ENCODE measurements at places on chromosomes 5 and 9.

GRCh38 chr5:23991406-23991805 lies 484.0 kb downstream of the PRDM9 start:
- no peak for DNase-seq

- DNase-seq, result no peak
Measured at GRCh38 chr9:114906922-114907571, 23.3 kb downstream of the TNFSF8 start.

DNA sequence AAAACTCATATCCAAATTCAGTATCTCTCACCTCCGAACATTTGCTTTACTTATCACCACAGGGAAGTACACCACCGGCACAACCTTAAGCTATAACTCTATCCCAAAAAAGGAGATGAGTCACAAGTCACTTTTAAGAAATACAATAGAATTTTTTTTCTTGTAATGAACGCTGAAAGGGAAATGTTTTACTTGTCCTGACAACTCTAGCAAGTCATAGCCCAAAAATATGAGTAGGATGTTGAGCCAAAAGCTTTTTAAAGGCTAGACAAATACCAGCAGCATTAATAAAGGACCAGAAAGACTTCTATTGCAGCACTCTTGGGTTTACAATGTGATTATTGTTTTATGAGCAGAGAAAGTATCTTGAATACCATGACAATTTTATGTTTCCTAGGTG lies 147.3 kb upstream of the FST start:
- DNase-seq, result no peak

DNA sequence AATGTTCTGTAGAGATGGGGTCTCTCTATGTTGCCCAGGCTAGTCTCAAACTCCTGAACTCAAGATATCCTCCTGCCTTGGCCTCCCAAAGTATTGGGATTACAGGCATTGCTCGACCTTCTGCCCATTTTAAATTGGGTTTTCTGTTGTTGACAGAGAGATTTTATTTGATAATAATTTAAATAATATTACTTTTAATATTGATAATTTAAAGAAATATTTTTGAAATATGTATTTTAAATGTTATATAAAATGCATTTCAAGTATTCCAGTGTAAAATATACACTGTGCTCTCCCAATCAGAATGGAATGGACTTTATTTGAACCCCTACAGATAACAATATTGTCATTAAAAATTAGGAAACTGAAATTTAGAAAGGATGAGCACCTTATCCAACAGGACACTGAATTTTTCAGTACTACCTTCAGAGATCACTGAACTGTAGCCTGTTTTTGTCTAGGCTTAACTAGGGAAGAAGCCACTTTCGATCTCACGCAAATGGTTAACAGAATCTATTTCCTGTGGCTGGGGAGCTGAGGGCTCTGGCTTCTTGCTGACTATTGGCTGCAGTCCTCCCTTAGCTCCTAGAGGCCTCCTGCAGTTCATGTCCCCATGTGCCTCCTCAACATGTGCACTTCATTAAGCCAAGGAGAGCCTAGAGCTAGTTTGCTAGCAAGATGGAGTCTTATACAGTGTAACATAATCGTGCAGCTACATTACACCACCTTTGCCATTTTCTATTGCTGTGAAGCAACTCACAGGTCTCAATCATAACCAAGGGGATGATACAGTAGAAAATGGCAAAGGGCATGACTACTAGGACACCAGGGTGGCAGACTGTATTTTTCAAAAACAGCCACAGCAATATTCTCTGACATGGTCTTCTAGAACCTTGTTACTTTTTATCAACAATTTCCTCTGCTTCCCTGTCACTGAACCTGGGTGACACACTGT lies 150.0 kb downstream of the CDC42SE2 start:
- no peak for DNase-seq

GRCh38 chr5:82246960-82247574 lies 31.1 kb downstream of the RPS23 start:
- DNase-seq, result no peak

GRCh38 chr9:128927731-128928411 lies 7.1 kb downstream of the PHYHD1 start:
- DNase-seq, result peak; percentile 32

GRCh38 chr5:26390608-26391007 lies 647.8 kb downstream of the CDH9 start:
- no peak for DNase-seq

GRCh38 chr5:171207256-171207847 lies 101.7 kb upstream of the TLX3 start:
- DNase-seq, result no peak

- no peak for DNase-seq
Measured at GRCh38 chr9:137007108-137007815, 10.9 kb upstream of the CLIC3 start.

- DNase-seq, result no peak
Measured at GRCh38 chr5:30156156-30156555, 1037.3 kb upstream of the CDH6 start.

GRCh38 chr5:98031926-98032325 lies 741.5 kb upstream of the RGMB start:
- DNase-seq, result no peak

DNA sequence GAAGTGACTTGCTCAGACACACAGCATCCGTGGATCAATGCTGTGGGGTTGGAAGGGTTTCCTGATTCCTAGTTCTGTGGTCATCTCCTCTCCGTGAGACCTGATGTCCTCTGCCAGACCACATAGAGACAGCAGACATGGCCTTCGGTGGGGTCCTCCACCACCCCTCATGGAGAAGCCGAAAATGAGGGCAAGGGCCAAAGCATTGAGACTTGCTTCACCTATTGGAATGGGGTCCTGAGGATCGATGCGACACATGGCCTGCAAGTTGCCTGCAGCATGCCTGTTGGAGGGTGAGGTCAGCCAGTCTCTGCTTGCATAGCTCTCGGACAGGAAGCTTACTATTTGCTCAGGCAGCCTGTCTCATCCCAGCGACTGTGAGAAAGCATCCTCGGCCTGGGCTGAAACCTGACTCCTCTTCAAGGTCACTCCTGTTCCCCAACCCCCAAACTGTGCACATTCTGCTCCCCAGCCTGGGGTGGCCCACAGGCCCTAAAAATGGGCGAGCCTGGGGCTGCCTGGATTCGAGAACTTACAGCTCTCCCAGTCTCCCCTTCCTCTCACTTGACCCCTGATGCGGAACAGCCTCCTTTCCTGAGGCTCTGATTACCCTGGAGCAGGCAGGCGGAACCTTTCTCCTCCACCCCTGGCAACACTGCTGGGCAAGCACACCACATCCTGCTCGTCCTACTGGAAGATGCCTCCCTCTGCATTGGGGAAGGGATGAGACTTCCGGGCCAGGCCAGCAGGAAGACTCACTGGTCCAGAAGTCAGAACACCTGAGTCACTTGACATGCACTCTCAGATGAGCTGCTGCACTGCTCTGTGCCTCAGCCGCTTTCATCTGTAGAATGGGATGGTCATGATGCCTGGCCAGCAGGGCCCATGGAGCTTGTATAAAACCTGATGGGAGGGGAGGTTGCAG lies 186.9 kb downstream of the RGS3 start:
- no peak for DNase-seq

GRCh38 chr5:150448952-150449516 lies 505 bp downstream of the RPS14 start:
- DNase-seq, result no peak

GRCh38 chr9:27126670-27127069 lies 17.6 kb downstream of the TEK start:
- DNase-seq, result no peak

DNA sequence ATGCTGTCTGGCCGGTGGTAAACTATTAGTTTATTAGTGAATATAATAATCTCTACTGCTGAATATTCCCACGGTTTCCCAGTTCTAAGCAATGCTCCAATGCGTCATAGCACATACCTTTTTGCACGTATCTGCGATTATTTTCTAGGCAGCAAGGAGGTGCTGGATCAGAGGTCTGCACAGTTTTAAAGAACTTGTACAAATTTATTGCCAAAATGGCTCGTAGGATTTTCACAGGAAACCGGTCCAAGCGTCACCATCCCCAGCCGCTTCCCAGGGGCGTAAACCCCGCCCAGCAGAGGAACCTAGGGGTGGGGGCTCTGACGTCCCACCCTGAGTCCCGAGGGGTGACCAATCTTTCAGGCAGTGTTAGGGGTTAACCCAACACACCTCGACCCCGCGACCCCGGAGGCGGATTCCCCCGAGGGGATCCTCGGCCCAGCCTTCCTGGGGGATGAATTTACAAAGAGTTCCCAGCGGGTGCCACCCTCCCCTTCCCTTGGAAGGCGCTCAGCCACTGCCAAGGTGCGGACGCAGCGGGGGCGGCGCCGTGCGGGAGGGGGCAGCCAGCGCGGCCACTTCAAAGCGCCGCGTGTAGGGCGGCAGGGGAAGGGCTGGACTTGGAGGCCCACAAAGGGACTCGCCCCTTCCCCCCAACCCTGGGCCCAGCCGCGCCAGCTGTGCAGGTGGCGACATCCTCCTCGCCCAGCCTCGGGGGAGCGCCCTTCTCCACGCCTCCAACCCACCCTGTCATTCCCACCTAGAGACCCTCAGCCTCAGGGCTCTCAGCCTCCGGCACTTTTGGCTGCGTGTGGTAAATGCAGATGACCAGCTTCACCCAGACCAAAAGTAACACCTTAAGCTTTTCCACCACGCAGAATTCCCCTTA lies 43.5 kb upstream of the TCF7 start:
- peak; percentile 31 for DNase-seq

- DNase-seq, result no peak
Measured at GRCh38 chr5:178651046-178651810, 24.4 kb upstream of the CLK4 start.

GRCh38 chr9:130973686-130974281 lies 34.7 kb upstream of the FIBCD1 start:
- no peak for DNase-seq

DNA sequence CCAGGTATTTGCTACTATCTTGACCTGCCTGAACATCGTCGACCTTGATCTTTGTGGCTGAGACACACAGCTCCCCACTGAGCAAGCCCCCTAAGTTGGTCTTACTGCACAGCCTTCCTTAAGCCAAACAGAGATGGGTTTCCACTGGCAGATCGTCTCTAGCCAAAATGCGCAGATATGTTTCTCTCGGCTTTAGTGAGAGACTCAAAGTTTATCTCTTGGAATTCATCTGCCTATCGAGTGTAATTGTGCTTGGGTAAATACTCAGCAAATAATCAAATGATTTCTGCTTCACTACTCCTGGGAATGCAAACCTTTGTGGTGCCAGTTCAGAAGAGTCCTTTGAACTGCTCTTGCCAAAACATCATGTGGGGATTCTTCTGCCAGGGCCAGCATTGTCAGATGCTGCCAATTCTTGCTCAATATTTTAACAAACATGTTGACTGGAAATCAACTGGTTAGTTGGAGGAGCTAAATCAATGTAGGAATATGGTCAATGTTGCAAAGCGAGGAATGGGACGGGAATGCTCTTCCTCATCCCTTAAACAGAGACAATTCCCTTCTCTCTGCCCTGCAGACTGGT lies 141.2 kb upstream of the SLC28A3 start:
- no peak for DNase-seq

DNA sequence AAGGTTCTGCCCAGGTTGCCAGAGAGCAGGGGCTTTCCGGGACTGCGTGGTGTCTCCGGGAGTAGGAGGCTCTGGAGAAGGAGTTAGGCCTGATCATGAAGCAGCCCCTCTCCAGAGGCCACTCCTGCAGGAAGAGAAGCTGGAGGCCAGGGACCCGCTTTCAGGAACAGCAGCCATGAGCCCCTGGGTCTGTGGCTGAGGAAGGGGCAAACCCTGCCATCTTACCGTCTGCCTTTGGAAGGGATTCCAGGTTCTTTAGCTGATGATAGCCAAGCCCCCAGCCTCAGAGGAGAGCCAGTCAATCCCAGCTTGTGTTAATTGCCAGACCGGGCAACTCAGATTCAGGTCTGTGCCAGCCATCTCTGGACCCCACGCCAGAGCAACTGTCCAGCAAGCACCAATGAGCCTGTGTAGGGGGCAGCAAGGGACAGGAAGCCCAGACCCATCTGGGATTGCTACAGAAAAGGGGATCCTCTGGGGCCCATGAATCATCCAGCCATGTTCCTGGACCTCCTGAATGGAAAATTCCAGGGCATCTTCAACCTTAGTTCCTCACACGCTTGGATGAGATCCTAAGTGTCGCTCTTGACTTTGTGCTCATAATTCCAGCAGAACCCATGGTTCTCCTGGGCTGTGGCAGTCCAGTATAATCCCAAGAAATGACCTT lies 42.7 kb upstream of the MVB12B start:
- no peak for DNase-seq

- no peak for DNase-seq
Measured at GRCh38 chr9:93094658-93095204, 1.3 kb upstream of the CARD19 start.

GRCh38 chr5:53357439-53357838 lies 123.0 kb upstream of the FST start:
- no peak for DNase-seq

GRCh38 chr9:29659736-29660135 lies 2086.5 kb upstream of the C9orf72 start:
- DNase-seq, result no peak

- DNase-seq, result no peak
Measured at GRCh38 chr5:57133574-57133973, 40.3 kb upstream of the GPBP1 start.

GRCh38 chr5:128228008-128228407 lies 144.4 kb downstream of the SLC12A2 start:
- no peak for DNase-seq

- no peak for DNase-seq
Measured at GRCh38 chr5:124659798-124660197, 86.6 kb downstream of the ZNF608 start.

DNA sequence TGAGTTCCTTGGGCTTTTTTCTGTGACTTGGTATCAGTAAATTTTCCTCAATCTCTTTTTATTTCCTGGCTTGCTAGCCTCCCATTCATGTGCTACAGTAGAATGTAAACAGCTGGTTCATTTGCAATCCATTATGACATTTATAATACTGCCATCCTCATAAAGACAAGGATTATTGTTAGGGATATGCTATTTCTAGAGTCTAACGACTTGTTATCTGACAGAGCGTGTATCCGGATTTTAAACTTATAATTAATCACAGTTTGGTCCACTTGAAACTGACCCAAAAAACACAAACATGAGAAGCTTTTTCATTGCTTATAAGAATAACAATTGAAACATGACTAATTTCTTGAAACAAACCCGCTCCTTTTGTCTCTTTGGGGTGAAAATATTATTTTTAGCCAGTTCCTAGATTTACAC lies 585.8 kb downstream of the TLE4 start:
- DNase-seq, result no peak

DNA sequence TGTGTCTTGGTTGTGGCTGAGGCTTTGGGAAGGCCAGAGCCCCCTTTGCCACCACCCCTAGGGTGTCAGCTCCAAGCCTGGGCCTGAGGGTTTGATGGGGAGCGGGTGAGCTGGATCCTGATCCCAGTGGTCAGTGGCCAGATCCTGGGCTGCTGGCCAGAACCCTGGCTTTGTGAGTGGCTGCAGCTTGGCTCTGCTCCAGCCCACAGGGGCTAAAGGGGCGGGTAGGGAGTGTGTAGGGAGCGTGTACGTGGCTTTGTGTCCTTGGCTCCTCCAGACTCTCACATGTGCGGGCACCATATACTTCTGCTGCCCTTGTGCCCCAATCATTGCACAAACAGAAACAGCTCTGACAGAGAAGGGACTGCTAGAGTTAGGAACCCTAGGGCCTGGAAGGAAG lies 1.2 kb upstream of the IL11RA start:
- no peak for DNase-seq
